Osteoblast (primary cell): ENCODE measurements at places on chromosomes 7 and 10. TPM values are rescaled to one million over a fixed set of nuclear protein-coding genes. Genes with fewer than 3 reads are reported as not detected.

The MEOX2 gene
- total RNA-seq = 3.8 and 4.7 TPM in 2 replicates

The MEIG1 gene
- total RNA-seq = 1.2 TPM in 1 of 2 replicates, not detected in the other

The COL26A1 gene
- not detected in 2 replicates for total RNA-seq

The RBM20 gene
- total RNA-seq = under 0.01 TPM in 1 of 2 replicates, not detected in the other

The ZNF398 gene
- 15.9 and 17.7 TPM in 2 replicates for total RNA-seq

The ADCYAP1R1 gene
- not detected in 2 replicates for total RNA-seq

The ZNF487 gene
- 8.3 and 9.4 TPM in 2 replicates for total RNA-seq

The FBXO24 gene
- under 0.01 and 0.36 TPM in 2 replicates for total RNA-seq

DNA sequence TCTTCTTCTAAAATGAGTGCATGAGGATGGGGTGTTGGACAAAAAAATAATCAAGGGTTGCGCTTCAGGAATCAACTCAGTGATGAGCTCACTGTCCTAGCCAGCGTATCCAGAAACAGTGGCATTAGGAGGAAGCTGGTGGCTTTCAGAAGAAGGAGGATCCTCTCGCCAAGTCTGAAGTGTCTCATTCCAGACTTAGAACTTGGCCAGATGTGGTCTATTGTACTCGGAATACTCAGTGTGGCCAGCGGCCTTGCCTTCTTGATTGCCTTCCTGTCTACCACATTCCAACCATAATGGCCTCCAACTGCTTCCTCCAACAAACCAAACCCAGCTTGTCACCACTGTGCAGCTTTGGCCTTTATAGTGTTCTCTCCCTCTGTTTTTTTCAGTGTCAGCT, 732.4 kb downstream of the KCNMA1 start:
- H3K4me1 ChIP-seq = no peaks in the 10 kb centered on the region
- peaks cover 2% of the 10 kb centered on the region for H3K36me3 ChIP-seq
- no peaks in the 10 kb centered on the region for H3K27me3 ChIP-seq
- DNase-seq = no peak
- H3K4me3 ChIP-seq = no peak overlapping the region

- peak; percentile 84 for DNase-seq
- no peaks in the 10 kb centered on the region for H3K36me3 ChIP-seq
- H3K4me3 ChIP-seq = no peak overlapping the region
- H3K27me3 ChIP-seq = peaks cover 8% of the 10 kb centered on the region
- H3K27ac ChIP-seq = no peak overlapping the region
- H3K4me1 ChIP-seq = no peaks in the 10 kb centered on the region
These were observed 80.7 kb downstream of the GCC1 start for GRCh38 chr7:127504715-127505114.

- H3K4me1 ChIP-seq = no peaks in the 10 kb centered on the region
- no peak for DNase-seq
- H3K27me3 ChIP-seq = no peaks in the 10 kb centered on the region
- H3K36me3 ChIP-seq = no peaks in the 10 kb centered on the region
These were observed 54.1 kb downstream of the OR13A1 start for GRCh38 chr10:45261243-45261775.

DNA sequence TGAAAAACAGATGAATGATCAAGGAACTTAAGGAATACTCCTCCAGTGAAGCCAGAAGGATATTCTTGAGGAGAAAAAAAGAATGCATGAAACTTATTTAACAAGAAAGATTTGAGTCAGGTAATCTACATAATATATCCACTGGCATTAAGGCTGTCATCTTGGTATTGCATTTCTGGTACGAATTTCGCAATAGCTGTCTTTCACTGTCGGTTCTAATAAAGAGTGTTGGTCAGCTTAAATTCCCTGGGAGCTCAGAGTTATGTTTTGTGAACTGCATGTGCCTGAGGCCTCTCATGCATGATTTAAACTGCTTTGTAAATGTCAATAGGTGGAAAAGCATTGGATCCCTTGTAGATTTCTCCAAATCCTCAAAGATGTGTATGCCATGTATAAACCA, 565.3 kb upstream of the GALNT17 start:
- H3K36me3 ChIP-seq = no peaks in the 10 kb centered on the region
- no peaks in the 10 kb centered on the region for H3K4me1 ChIP-seq
- H3K4me3 ChIP-seq = no peak overlapping the region
- H3K27me3 ChIP-seq = no peaks in the 10 kb centered on the region
- DNase-seq = no peak

GRCh38 chr7:133273227-133273626, 20.3 kb downstream of the EXOC4 start:
- H3K27ac ChIP-seq = no peak overlapping the region
- H3K4me1 ChIP-seq = peaks cover 2% of the 10 kb centered on the region
- H3K4me3 ChIP-seq = no peak overlapping the region
- no peaks in the 10 kb centered on the region for H3K27me3 ChIP-seq
- peaks cover 8% of the 10 kb centered on the region for H3K36me3 ChIP-seq

GRCh38 chr7:134662871-134663205, 16.2 kb downstream of the BPGM start:
- H3K4me3 ChIP-seq = no peak overlapping the region
- no peak for DNase-seq

- H3K4me3 ChIP-seq = no peak overlapping the region
- DNase-seq = no peak
- no peaks in the 10 kb centered on the region for H3K36me3 ChIP-seq
- H3K27ac ChIP-seq = no peak overlapping the region
These were observed 175.7 kb upstream of the SLC25A13 start for GRCh38 chr7:96497567-96497966.

GRCh38 chr7:234708-235553, 42.6 kb downstream of the FAM20C start:
- peaks cover 25% of the 10 kb centered on the region for H3K4me1 ChIP-seq
- H3K4me3 ChIP-seq = no peak overlapping the region
- no peak for DNase-seq
- H3K27me3 ChIP-seq = no peaks in the 10 kb centered on the region
- peaks cover 37% of the 10 kb centered on the region for H3K36me3 ChIP-seq

DNA sequence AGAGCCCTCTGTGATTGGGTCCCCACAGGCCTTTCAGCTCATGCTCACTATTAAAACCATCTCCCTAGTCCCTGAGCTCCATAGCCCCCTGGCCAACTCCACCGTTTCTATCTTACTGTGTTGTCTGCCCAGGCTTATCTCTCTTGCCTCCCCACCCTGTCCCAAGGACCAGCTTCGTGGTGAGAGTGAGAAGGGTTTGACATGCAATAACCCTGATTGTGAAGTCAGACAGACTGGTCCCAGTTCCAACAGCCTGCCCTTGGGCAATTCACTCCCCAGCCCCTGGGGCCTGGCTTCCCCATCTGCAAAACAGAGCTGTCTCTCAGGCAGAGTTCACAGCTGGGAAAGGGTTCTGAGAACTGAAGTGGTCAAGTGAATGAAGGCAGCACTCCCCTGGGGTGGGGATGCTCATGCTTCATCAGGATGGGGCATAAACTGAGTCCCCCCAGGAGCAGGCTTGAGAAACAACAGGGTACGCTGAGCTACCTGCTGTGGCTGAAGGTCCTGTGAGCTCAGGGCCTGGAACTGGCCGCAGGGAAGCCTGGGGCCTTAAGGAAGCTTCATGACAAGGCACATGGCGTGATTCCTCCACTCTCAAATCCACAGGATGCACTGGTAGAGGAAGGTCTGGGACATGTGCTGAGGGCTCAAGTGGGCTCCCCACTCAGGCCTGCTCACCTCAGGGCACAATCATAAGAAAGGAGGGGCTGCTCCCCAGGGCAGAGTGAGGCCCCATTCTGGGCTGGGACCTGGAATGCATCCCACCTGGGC, 1.8 kb upstream of the PPIF start:
- no peak overlapping the region for H3K4me3 ChIP-seq
- no peak overlapping the region for H3K27ac ChIP-seq
- no peaks in the 10 kb centered on the region for H3K27me3 ChIP-seq

DNA sequence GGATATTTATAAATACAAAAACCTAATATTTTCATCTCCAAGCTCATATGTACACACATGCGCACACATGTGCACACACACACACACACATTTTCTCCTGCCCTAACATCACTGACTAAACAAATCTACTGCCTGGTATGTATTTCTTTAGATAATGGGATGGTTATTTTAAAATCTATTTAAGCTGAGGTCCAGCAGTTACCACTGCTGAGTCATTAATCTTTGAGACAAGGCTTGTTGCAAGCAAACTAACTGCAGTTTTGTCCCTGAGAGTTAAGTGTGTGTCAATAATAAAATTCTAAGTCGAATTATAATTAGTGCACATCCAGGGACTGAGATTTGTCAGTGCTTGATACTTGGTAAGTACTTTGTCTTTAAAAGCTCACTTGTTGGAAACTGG, 135.1 kb downstream of the VPS50 start:
- H3K4me1 ChIP-seq = no peaks in the 10 kb centered on the region
- peaks cover 3% of the 10 kb centered on the region for H3K27me3 ChIP-seq
- H3K27ac ChIP-seq = no peak overlapping the region
- DNase-seq = no peak
- no peaks in the 10 kb centered on the region for H3K36me3 ChIP-seq

- H3K36me3 ChIP-seq = no peaks in the 10 kb centered on the region
- H3K4me3 ChIP-seq = no peak overlapping the region
- DNase-seq = no peak
- H3K27me3 ChIP-seq = peaks cover 8% of the 10 kb centered on the region
- peaks cover under 1% of the 10 kb centered on the region for H3K4me1 ChIP-seq
- no peak overlapping the region for H3K27ac ChIP-seq
These were observed 240.0 kb downstream of the REEP3 start for GRCh38 chr10:63761243-63761642.

DNA sequence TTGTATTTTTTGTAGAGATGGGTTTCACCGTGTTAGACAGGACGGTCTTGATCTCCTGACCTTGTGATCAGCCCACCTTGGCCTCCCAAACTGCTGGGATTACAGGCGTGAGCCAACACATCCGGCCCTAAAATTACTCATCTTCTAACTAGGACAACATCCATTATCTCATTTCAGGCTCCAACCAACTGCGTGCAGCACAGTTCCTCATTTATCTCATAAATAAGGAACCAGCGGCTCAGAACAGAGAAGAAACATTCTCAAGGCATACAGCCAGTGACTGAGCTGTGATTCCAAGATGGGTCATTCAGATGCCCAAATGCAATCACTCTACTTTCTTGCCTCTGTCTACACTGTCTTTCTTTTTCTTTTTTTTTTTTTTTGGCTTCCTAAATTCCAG, 356.1 kb downstream of the ELMO1 start:
- no peak overlapping the region for H3K27ac ChIP-seq
- H3K4me3 ChIP-seq = no peak overlapping the region
- H3K36me3 ChIP-seq = no peaks in the 10 kb centered on the region

- H3K27ac ChIP-seq = peak overlapping the region; percentile 21
- H3K4me3 ChIP-seq = no peak overlapping the region
- DNase-seq = no peak
- H3K36me3 ChIP-seq = no peaks in the 10 kb centered on the region
These were observed 229.7 kb upstream of the ZNF32 start for GRCh38 chr10:43878386-43878785.

DNA sequence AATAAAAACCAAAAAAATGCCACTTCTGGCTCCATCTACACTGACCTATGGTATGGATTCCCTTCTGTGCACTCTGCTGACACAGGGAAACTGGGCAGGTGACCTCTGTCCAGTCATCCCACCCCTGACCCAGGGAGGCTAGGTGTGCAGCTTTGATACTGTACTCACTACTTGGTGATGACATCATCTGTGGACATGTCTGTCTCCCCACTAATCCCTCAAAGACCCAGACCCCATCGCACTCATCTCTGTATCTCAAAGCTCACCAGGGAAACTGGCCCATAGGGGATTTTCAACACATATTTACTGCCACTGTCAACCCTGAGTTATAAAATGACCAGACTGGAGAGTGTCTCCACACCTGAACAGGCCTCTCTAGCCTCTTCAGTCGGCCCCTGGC, 10.6 kb downstream of the SGMS1 start:
- no peaks in the 10 kb centered on the region for H3K36me3 ChIP-seq
- DNase-seq = no peak

GRCh38 chr7:128437426-128438332, 18.0 kb upstream of the HILPDA start:
- peaks cover 2% of the 10 kb centered on the region for H3K27me3 ChIP-seq
- no peak overlapping the region for H3K4me3 ChIP-seq
- H3K36me3 ChIP-seq = no peaks in the 10 kb centered on the region
- H3K27ac ChIP-seq = no peak overlapping the region
- no peaks in the 10 kb centered on the region for H3K4me1 ChIP-seq
- DNase-seq = no peak

GRCh38 chr10:32413513-32413912, 32.4 kb upstream of the CCDC7 start:
- peak overlapping the region; percentile 75 for H3K27ac ChIP-seq
- no peaks in the 10 kb centered on the region for H3K27me3 ChIP-seq
- H3K4me1 ChIP-seq = peaks cover 26% of the 10 kb centered on the region
- H3K4me3 ChIP-seq = no peak overlapping the region
- peak; percentile 89 for DNase-seq

DNA sequence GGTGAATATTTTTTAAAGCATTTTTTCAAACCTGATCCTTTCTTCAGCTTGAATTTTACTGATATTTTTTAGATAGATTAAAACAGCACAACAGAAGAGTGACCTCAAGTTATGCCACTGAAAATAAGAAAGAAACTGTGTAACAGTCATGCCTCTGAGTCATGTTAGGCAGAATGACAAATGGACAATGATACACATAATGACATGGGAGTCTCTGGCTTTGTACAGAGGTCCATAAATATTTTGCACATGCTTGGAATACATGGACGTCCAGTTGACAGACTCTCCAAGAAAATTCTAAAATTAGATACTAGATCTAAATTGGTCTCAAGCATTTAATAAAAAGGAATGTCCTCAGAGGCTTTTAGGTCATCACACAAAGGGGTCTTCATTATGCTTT, 21.9 kb upstream of the SEMA3A start:
- no peak overlapping the region for H3K27ac ChIP-seq
- H3K27me3 ChIP-seq = no peaks in the 10 kb centered on the region
- H3K36me3 ChIP-seq = no peaks in the 10 kb centered on the region
- no peak overlapping the region for H3K4me3 ChIP-seq

GRCh38 chr10:91511549-91512330, 101.6 kb downstream of the HECTD2 start:
- peaks cover 14% of the 10 kb centered on the region for H3K4me1 ChIP-seq
- peak overlapping the region; percentile 68 for H3K27ac ChIP-seq
- no peak overlapping the region for H3K4me3 ChIP-seq

GRCh38 chr7:24574386-24574785, 1.1 kb downstream of the PALS2 start:
- peak overlapping the region; percentile 91 for H3K4me3 ChIP-seq
- H3K27me3 ChIP-seq = peaks cover 6% of the 10 kb centered on the region
- peaks cover 21% of the 10 kb centered on the region for H3K4me1 ChIP-seq
- H3K27ac ChIP-seq = peak overlapping the region; percentile 42

DNA sequence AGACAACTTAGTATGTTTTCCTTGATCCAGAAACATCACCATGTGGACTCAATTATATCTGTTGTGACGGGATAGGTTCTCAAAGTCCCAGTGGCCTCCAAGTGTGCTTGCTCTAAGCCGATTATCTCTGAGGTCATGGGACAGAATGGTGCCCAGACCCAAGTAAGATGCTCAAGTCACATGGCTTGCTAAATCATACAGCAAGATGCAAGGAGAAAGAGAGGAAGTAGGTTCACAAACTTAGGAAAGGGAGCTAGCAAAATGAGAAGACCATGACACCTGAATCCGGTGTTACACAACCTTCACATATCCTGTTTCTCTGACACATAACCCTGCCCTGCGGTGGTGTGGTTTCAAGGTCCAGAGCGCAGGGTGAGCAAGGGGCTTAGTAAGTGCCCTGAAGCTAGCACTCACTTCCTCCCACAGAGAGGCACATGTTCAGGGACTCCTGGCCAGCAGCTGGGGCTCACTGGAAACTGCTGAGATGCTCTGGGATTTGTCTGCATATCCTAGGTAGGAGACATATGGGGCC, 590.9 kb upstream of the ANKRD30A start:
- no peak overlapping the region for H3K4me3 ChIP-seq
- no peaks in the 10 kb centered on the region for H3K36me3 ChIP-seq
- DNase-seq = peak; percentile 68
- H3K27me3 ChIP-seq = no peaks in the 10 kb centered on the region

- H3K36me3 ChIP-seq = no peaks in the 10 kb centered on the region
- H3K4me3 ChIP-seq = no peak overlapping the region
- H3K27me3 ChIP-seq = no peaks in the 10 kb centered on the region
- H3K27ac ChIP-seq = no peak overlapping the region
These were observed 491.7 kb downstream of the CCSER2 start for GRCh38 chr10:84820120-84820519.
